ENCODE measurements at places on chromosomes 1 and 21.

- DNase-seq: no peak
These were observed 616 bp downstream of the TAF12 start for GRCh38 chr1:28642056-28642846.

- no peak for DNase-seq
These were observed 2.7 kb upstream of the NPHP4 start for GRCh38 chr1:5994713-5995621.

- DNase-seq: no peak
These were observed 3.3 kb upstream of the TBX15 start for GRCh38 chr1:118991448-118991847.

DNA sequence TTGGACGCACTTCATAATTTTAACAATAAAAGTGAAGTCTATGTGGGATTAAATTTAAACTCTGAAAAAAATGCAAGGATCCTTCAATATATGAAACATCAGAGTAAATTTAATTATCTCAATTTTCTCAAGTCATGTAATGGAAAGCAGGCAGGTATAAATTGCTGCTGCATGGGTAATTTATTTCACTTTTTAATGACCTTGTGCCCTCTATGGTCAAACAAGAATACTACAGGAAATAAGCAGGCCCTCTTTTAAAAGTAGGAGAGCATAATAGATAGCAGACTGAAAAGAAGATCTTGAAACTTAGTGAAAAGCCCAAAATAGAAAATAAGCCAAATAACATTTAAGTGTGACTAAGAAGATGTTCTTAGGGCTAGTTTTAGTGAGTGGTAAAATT lies 22.9 kb downstream of the BCAS2 start:
- DNase-seq: no peak

DNA sequence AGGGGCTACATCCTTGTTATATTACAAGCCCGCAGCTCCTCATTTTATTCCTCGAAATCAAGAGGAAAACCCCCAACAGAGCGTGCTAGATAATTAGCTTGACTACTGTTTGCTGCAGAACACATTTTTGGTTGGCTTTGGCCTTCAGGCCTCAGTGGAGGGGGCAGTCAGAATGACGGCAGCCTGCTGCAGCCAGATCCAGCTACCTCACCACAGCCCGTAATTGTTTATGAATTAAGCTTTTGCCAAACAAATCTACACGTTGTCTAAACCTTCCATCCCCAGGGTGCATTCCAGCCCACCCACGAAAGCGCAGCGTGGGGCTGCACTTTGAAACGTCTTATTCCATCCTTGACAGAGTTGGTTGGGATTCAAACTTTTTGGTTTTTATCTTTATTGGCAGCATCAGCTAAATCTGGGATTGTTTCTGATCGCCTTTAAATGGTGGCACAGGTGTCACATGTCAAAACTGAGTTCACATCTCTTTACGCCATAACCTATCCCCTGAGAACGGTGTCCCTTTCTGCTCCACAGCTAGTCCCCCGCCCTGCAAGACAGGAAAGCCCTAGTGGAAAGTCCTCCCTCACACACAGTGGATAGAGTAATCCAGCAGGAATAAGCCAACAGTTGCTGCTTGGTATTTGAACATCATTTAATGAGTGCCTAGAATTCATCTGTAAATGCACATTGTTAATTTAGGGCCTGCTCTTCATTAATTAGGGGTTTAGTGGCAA lies 195.5 kb downstream of the LMO4 start:
- no peak for DNase-seq

DNA sequence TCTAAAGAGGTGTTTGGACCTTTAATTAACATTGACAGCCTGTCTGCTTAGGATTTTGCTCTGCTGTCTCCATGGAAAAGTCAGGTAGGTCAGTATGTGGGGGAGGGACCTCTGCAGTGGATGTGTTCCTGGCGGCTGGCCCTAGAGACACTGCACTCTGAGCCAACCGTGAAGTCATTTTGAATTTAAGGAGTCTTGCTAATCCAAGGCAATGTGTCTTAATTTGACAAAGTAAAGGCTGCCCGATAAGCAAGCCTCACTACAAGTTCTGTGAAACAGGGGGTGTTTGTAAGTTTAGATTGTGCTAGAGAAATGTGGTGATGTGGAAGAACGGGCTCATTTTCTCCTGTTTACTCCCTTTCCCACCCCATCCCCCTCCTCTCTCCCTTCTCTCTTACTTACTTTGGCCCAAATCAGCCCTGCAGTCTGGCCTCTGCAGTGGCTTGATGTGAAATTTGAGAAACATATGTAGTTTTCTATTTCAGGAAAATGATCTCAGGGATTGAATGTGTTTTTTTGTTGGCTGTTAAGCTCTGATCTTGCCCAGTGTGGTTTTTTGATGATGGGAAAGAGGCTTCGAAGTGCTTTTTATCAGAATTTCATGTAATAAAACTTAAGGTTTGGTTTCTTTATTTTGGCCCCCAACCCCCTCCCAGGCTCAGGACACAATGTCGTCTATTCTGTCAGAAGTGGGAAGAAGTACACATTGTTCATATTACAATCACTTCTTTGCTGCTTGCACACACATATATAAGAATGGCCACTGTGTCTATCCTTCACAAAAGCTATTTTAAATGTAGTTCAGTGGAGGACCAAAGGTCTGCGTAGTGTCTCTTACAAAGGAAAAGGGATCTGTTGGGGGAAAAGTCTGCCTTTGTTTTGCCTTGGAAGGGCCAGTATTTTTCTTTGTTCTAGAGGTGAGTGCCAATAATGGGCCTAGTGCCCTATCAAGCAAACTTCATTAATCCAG lies 96.6 kb downstream of the FGGY start:
- DNase-seq: peak; percentile 89

Data from renal pelvis (tissue), 12 donors.